Ecto neural progenitor cell (in vitro differentiated cells): ENCODE measurements at places on chromosomes 1 and 21.

DNA sequence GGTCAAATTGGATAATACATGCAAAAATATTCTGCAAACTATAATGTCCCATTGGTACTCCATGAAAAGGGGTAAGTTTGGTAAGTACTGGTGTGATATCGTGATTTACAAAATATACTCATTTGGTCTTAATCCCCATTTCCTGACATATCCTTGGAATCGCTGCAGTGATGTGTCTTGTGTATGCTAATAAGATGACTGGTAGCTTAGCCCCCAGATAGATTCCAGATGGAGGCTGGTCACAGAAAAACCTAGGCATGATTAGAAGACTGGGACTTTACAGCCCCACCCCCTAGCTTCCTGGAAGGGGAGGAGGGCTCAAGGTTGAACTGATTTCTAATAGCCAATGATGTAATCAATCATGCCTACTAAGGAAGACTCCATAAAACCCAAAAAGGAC is 3.0 kb downstream of the VAMP4 start:
- no peak for DNase-seq

DNA sequence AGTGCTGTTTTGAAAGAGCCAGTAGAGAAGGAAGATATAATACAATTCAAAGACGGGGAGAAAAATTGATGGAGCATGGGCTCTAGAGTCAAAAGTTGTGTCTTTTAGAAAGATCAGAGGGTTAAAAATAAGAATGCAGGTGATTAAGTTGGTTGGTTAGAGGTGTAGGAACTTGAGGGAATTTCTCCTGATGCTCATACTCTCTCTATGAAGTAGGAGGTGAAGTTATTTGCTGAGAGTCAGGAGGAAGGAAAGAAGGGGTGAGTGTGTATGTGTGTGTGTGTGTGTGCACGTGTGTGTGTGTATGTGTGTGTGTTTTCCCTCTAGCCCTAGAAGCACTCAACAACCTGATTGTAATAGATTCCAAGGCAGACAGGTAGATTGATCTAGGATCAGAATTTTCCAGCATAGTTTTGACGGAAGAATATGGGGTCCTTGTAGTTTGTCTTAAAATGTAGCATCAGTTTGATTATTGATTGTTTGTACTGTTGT is 88.3 kb upstream of the MACF1 start:
- DNase-seq: no peak

GRCh38 chr1:191508239-191508638 is 650.0 kb upstream of the RGS18 start:
- no peak for DNase-seq

DNA sequence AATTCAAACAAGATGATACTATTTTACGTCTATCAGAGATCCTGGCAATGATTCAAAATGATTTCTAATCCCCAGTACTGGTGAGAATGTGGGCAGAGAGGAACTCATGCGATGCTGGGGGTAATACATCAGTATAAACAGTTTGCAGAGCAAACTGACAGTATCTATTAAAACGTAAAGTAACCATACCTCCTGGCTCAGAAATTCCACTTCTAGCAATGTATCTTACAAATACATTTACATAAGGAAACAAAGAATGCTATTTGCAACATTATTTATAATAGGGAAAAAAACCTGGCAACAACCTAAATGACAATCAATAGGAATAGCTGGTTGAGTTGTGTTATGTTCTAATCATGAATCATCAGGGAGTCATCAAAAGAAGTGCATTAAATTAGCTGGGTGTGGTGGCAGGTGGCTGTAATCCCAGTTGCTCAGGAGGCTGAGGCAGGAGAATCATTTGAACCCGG is 15.9 kb downstream of the RCAN1 start:
- no peak for DNase-seq

DNA sequence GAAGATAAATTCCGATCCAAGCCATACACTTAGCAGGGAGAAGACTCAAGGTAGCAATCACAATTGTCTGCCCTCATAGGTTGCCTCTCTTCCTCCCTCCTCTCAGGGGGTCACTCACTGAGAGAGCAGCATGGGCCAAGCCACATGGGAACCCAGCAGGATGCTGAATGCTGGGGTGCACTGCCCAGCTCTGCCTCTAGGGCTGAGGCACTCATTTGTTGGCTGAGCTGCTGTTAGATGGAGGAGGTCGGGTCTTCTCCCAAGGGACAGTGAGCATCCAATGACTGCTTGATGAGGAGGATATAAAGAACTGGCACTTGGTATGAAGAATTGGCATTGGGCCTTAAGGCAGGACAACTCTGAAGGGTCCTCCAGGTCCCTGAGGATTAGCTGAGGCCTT is 418.8 kb downstream of the SIPA1L2 start:
- DNase-seq: peak; percentile 50

- DNase-seq: no peak
Measured at GRCh38 chr1:183630748-183631147, 4.8 kb downstream of the ARPC5 start.

DNA sequence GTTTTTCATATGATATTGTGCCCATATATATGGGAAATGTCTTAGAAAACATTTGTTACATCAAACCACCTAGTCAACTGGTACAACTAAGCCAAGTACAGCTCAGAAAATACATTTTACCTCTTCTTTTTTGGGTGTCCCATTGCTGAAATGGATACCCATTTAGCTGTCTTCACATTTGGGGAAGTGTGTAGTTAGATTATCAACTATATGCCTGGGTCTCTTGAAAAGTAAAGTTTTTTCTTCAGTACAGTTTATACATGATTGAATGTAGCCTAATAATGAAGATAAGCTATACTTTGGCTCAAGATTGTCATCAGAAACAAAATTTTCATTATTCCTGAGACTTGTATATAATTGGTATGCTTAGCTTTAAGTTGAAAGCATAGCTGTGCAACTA is 2.0 kb downstream of the AGO3 start:
- DNase-seq: no peak

GRCh38 chr1:8281843-8282509 is 35.9 kb upstream of the SLC45A1 start:
- DNase-seq: no peak

GRCh38 chr1:216604771-216605170 is 118.5 kb downstream of the ESRRG start:
- DNase-seq: no peak
